ENCODE measurements at places on chromosomes 7 and 10. TPM values are rescaled to one million over a fixed set of nuclear protein-coding genes. Genes with fewer than 3 reads are reported as not detected.

DNA sequence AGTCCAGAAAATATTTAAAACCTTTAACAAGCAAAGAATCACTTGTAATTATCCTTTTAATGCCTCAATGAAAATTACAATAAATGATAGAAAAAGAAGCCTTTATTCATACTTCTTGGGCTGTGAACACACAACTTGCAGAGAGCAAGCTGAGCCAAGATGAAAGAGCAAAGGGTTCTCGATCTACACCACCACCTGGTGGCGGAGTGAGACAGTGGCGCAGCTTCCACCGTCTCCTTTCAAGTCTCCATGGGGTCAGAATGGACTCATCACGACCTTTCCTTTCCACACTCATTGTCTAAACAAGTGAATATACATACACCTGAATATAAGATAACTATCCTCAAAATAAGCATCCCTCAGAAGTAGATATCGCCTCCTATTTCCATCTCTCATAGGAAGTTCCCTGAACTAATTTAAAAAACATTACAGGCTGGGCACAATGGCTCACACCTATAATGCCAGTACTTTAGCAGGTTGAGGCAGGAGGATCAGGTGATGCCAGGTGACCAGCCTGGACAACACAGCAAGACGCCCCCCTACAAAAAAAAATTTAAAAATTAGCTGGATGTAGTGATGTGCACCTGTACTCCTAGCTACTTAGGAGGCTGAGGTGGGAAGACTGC is 40.7 kb downstream of the ATE1 start:
- peak; percentile 53 for DNase-seq

GRCh38 chr10:11522821-11523245 is 88.6 kb downstream of the USP6NL start:
- no peak for DNase-seq

DNA sequence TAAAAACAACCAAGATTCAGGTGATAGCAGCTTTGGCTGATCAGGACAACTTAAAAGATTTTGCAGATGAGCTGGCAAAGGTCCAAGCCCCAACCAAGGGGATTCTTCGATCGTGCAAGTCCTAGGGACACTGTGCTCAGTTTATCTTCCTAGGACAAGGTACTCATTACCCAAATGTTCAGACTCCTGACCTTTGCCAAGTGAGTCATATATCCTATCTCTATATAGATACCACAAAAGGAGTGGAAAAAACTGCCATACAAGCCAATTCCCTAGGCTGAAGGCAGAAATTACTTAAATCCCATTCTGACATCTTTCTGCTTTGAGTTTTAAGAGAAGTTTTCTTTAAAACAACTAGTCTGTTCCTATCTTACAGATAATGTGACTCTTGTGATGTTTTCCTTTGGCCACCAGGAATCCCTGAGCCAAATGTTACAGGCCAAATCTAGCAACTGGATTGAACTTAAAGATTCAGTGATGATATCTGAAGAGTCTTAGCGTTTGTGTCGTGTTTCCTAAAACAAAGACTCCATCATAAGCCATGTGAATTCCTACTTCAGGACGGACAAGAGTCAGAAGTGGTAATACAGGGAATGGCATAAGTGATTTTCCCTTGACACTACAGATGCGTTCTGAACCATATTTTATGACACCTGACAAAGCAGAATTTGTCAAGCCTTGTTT is 142.6 kb upstream of the ASAH2 start:
- DNase-seq, result no peak

DNA sequence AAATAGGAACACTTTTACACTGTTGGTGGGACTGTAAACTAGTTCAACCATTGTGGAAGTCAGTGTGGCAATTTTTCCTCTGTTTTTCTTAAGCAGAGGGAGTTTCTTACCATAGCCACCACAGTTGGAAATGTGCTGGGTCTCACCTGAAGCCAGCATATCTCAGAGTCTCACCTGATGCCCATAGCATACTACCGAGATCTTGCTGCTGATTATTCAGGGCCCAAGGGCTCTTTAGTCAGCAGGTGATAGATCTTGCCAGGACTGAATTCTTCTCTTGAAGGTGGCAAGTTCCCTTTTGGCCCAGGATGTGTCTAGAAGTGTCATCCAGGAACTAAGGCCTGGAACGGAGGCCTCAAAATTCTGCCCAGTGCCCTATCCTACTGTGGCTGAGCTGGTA is 215.4 kb downstream of the CCDC7 start:
- DNase-seq, result no peak

- DNase-seq, result no peak
Measured at GRCh38 chr7:13327669-13328068, 640.2 kb downstream of the ARL4A start.

DNA sequence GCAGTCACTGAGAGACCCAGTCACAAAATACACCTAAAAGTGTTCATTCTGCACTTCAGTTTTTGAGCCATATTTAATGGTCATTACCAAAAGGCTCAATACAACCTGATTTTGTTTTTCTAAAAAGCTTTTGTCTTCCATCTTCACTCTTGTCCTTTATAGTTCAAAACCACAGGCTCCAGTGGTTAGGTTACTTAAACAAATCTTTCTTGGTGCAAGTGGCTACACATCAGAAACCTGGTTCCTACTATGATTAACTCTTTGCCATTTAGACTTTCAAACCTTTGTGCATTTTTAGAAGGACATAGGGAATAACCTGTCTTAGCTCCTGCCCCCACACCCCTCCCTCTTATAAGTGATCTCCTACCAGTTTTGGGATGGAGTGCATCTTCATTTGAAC is 135.8 kb downstream of the STRA8 start:
- no peak for DNase-seq

- DNase-seq, result no peak
Measured at GRCh38 chr7:985127-985416, 2.1 kb downstream of the CYP2W1 start.

DNA sequence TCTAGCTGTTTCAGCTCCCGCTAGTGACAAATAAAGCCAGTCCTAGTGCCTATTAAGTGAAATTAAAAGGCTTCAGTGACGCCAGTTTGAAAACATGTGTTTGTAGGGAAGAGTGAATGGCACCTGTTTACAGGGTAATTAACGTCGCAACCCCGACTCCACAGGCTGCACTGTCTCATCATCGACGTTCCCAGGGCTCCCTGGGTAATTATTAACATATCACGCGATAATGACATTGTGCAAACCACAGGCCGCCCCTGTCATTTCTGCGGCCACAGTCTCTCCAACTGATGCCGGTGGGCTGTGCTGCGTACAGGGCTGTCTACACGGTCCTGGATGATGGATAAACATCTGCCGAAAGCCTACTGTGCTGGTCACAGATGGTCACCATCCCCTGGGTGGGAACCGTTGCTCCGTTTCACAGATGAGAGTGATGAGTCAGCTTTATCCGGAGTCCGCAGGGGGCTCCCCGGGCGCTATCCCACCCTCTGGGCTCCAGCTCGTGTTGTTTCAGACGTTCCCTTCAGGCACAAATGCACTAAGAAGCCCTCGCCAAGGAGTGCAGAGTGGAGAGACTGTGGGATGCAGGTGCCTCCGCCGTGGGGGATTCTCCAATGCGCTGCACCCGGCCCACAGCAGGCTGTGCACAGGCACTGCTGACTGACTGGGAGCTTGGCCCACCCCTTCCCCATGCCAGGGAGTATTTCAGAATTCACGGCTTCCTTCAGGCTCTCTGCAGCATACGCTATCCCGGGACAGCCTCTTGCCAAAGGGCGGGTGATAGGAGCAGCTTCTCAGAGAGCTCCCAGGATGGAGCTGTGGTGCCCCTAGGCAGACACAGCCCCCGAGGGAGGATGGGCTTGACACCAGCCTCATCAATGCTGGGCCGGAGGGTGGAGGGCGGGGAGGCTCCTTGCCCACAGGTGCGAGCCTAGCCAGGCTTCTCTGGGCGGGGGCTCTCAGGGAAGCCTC is 491.8 kb upstream of the FOXK1 start:
- DNase-seq, result no peak

- DNase-seq, result no peak
Measured at GRCh38 chr7:15323550-15323949, 238.3 kb downstream of the AGMO start.

- no peak for DNase-seq
Measured at GRCh38 chr10:133544506-133544905, 17.3 kb downstream of the CYP2E1 start.

- no peak for DNase-seq
Measured at GRCh38 chr7:139299296-139299695, 41.8 kb upstream of the FMC1 start.

- no peak for DNase-seq
Measured at GRCh38 chr7:85773116-85773728, 586.4 kb upstream of the SEMA3D start.

DNA sequence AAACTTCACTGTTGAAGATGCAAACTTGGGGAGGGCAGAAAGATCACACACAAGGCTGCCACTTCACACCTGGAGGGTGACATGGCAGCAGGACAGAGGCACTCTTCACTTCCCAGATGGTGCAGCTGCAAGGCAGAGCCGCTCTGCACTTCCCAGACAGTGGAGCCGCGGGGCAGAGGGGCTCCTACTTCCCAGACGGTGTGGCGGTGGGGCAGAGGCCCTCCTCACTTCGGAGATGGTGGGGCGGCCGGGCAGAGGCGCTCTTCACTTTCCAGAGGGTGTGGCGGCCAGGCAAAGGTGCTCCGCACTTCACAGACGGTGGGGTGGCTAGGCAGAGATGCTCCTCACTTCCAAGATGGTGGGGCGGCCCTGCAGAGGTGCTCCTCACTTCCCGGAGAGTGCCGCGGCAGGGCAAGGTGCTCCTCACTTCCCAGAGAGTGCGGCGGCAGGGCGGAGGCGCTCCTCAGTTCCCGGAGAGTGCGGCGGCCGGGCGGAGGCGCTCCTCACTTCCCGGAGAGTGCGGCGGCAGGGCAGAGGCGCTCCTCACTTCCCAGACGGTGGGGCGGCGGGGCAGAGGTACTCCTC is 58.3 kb upstream of the PPP1R9A start:
- DNase-seq, result no peak

GRCh38 chr7:2934984-2935740 is 91.1 kb upstream of the GNA12 start:
- no peak for DNase-seq

GRCh38 chr7:14457568-14458453 is 444.7 kb downstream of the DGKB start:
- DNase-seq, result peak; percentile 25

DNA sequence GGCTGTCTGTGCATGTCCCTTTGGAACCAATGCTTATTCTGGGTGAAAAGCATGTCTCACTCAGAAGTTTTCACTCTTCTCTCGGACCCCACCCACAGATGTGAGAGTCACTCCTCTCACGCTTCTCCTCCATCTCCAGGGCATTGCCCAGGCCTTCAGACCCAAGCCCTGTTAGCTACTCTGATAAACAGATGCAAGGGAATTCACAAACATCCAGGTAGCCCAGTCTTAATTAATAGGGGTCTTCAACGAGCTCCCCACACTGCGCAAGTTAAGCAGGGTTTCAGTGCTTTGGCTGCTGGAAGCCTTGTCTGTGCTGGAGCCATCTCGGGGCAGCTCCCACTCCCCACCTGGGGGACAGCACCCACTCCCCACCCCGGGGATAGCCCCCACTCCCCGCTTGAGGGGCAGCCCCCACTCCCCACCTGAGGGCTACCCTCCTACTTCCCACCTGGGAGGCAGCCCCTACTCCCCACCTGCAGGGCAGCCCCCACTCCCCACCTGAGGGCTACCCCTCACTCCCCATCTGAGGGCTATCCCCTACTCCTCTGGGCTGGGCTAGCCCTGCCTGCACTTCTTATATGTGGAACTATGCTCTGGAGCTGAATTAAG is 8.7 kb downstream of the PKD1L1 start:
- DNase-seq, result no peak

- no peak for DNase-seq
Measured at GRCh38 chr7:90337106-90337505, 9.4 kb upstream of the GTPBP10 start.

DNA sequence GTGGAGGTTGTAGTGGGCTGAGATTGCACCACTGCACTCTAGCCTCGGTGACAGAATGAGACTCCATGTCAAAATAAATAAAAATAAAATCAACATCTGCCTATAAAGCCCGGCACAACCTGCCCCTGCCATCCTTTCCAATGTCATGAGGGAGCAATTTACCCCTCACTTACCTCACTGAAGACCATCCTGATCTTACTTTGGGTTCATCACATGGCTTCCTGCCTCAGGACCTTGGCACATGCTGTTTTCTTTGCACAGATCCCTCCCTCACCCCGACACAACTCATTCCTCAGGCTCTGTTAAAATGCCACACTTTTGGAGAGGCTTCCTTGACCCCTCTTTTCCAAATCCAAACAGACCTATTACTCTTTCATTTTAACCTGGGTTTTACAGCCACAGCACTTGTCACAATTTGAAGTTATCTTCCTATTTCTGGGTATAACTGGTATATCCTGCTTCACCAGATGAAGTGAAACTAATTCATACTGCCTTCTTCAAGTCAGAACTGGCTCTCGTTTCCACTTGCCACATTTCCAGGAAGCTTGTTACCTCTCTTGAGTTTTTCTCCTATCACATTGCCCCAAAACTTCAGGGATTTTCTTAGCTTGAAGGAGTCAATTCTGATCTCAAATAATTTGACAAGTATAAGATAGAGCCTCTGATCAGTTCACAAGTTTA is 69.3 kb upstream of the PARD3 start:
- no peak for DNase-seq

DNA sequence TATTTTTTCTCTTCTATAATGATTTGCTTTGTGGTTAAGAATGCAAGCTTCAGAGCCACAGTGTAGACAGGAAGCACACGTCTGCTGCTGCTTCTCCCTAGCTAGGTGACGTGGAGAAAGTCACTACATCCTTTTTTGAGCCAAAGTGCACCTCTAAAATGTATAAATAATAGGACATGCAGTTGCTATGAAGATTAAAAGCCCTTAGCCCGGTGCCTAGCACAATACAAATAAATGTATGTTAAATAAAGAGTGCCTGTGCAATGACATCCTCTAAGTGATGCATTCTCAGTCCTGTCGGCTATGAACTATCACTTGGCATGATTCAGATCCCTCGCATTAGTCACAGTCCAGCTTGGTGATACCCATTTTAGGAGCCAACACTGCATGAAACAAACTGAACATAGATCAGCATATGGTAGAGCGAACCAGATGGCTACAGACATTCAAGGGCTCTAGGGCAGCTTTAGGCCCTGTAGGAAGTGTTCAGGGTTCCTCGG is 4.8 kb upstream of the TRDMT1 start:
- peak; percentile 47 for DNase-seq

The NSMCE4A gene
- 47.9 TPM for total RNA-seq

The OR2AE1 gene
- total RNA-seq, result 0.35 TPM

The TFR2 gene
- total RNA-seq, result 8.7 TPM

The MACROH2A2 gene
- 4.7 TPM for total RNA-seq

The CYP51A1 gene
- 20.6 TPM for total RNA-seq

The AS3MT gene
- total RNA-seq, result 0.26 TPM

The CYP26C1 gene
- total RNA-seq, result 0.38 TPM
